ENCODE measurements at places on chromosomes 12 and 14.

DNA sequence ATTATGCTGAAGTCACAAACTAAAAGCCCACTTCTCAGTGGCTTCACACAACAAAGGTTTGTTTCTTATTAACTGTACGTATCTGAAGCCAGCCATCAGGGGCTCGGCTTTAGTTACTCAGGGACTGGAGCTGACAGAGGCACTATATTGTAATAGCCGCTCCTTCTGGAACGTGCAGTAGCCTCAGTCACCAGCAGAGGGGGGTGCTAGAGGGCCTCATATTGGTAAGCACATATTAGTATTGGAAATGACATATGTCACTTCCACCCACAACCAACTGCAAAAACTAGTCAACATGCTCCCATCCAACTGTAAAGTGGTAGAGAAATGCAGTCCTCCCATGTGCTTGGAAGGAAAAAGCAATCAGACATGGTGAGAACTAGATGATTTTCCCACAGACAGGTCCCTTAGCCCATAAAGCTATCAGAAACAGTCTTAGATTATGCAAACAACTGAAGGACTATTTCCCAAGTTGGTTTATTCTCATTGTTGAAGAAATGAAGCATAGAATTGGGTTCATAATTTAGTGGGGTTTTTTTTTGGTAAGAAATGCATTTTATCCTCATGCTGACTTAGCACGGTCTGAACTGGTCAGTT, 183.6 kb upstream of the G2E3 start:
- DNase-seq = peak; percentile 57

- no peak for DNase-seq
These were observed 27.7 kb downstream of the WNK1 start for GRCh38 chr12:779745-780734.

DNA sequence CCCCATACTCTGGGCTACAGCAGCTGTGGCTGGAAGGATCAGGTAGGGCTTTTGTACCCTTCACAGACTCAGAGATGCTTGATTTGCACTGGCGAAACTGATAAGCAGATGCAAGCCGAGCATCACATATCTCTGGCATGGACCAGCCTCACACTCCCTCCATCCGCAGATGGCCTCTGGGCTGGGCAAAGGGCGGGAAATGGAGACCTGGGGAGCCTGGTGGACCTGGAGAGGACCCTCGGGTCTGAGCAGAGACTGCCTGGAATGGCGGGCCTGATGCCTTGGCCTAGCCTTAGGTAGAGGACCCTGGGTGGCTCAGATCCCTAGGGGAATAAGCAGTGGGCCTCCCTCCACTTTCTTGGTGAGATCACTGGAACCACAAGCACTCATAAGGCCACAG, 53.2 kb downstream of the GALNT16 start:
- no peak for DNase-seq

- DNase-seq = no peak
These were observed 17.2 kb downstream of the USP30 start for GRCh38 chr12:109069307-109070271.

- DNase-seq = no peak
These were observed 26.4 kb downstream of the GLIPR1L1 start for GRCh38 chr12:75360920-75361319.

DNA sequence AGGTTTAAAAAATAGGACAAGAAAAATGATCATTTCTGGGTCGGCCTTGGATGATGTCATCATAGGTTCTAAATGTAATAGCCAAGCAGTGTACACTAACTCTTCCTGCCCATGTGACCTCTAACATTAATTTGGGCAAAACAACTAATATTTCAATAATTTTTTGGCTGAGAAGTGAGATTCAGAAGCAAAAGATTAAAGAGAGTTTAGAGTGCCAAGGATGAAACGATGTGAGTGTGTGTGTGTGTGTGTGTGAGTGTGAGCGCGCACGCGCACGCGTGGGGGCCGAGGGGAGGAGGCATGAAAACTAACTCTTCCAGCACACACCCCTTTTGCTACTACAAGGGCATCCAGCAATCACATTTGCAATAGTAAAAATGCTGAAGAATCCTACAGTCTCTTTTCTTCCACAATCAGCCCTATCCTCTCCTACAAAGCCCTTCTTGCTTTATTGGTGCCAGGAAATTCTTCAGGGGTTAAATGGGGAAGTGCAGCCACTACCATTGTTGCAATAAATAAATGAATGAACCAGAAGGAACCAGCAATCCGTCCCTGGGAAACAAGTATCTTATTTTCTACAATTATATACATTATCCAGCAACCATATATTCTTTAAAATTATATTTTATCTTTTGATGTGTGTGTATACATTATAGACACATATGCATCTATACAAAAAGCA, 52.9 kb downstream of the PEBP1 start:
- peak; percentile 59 for DNase-seq

GRCh38 chr12:10094646-10095395, 4.0 kb downstream of the CLEC1A start:
- no peak for DNase-seq

DNA sequence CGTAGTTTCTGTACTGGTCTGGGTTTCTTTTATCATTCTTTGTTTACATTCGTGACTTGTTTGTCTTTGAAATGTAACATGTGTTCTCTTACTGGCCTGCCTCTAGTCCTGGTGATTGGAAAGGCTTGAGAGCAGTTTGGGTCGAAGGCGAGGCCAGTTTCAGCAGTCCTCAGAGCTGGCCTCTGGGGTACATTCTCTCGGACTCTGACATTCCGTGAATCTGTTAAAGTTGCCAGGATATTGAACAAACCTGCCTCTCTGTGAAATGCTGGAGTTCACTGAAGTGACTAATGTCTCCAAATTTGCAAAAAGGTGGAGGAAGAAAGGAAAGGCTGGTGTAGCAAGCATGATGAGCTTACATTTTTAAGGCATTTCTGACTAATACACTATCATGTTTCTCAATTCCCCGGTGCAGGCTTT, 1.5 kb downstream of the PLEKHA5 start:
- DNase-seq = no peak

All from NCI-H1694 treated with DMSO at 0.1 percent for 48 hours (cell line).